ENCODE measurements at places on chromosomes 6 and 20.

DNA sequence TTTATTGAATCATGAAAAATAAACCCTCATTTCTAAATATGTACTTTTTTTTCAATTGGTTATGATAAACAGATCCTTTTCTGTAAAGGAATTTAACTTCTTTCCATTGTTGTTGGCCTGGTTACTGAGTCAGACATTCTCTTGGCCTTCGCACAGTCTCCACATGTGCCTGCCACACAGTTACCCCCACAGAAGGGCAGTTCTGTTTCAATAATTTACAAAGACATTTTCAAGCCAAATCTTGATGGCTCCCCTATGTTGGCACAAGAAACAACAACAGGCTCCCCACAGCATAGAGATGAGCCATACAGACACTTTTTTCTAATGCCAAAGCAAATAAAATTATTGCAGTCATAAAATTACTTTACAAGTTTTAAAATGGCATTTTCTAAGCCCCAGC lies 55.6 kb upstream of the BEND6 start:
- DNase-seq, result peak; percentile 65

DNA sequence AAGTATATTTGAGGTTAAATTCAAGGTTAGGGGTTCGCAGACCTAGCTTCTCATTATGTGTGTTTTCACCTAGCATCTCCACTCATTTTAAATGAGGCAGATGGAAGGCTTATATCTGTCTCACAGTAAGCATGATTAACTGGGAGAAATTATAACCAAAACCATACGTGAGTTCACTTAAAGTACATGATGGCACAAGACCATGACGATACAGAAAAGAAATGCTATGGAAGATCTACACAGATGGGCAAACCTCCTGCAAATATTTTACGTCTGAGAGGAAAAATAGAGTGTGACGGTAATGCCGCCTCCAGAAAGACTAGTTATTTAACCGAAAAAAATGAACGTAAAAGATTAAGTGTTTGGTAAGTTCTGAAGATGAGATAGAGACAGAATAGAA lies 337.8 kb downstream of the FARS2 start:
- DNase-seq, result no peak

DNA sequence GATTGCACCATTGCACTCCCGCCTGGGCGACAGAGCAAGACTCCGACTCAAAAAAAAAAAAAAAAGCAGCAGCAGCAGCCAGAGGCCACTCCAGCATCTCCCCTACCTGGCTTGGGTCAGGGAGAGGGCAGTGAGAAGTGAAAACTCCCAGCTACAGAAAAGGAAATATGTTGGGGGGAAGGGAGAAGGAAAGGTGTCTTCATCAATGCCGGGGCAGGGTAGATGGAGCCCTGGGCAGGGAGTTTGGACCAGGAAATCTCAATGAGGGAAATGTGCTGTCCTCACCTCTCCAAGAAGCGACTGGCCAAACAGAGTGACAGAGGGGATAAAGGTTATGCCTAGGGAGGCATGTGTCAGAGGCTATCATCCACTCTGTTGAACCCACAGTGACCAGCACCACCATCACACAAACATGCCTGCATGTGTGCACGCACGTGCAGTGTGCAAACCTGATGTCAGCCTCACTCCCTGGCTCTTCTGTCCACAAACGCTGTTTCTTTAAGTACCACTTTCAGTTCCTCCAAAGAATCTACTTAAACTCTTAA lies 887 bp upstream of the AIF1 start:
- DNase-seq, result no peak

DNA sequence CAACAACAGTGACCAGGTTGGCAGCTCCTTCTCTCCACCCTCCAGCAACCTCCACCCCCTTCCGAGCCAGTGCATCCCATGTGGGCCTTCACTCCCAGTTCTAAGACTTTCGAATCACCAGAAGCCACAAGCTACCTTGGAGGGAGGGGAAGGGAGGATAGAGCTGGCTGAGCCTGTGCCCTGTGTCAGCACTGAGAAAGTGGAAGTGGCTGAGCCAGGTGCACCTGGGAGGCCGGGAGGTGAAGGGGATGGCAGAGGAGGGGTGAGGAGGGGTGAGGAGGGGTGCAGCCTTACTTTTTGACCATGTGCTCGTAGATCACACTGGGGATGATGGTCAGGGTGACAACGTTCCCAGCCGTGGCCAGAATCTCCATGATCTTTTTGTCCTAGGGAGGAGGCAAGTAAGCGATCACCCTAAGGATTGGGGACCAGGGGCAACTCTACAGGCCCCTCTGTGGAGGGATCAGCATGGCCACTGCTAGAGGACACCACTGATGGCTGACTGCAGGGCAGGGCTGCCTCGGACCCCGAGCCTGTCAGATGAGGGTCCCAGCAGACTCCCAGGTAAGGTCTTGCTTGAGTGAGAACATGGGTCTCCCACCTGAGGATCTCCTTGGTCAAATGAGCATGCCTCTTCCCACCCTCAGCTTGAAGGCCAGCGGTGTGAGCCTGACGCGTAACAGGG lies 18.3 kb downstream of the SDCBP2 start:
- DNase-seq, result no peak

DNA sequence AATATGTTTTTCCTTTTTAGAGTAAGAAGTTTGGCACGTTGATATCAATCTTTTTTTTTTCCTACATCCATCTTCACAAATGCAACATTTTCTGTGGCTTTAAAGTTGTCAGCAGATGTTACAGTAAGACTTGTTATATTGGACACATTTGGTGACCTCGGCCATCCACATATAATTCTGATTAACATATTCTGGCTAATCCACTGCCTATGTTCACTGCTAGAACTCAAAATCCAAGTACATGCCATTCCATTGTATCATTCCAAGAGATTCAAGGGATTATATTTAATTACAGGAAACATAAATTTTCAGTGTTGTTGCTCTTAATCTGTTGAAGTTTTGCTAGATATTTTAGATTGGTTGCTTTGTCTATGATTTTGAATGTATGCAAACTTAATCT lies 367.6 kb downstream of the TENT5A start:
- peak; percentile 43 for DNase-seq

- no peak for DNase-seq
These were observed 35.7 kb upstream of the IER3 start for GRCh38 chr6:30779850-30780641.

GRCh38 chr6:40349123-40349900 lies 237.9 kb downstream of the LRFN2 start:
- DNase-seq, result no peak

GRCh38 chr6:167650730-167651317 lies 175.9 kb upstream of the AFDN start:
- no peak for DNase-seq

All from GM04503 (cell line).